WERI-Rb-1 (cell line): ENCODE measurements at places on chromosomes 3 and 15.
A peak's percentile ranks its signal among the peaks of the same experiment; 100 is the strongest.

GRCh38 chr15:73004462-73004861 is 47.8 kb upstream of the NEO1 start:
- DNase-seq, result no peak

GRCh38 chr15:91589360-91589759 is 264.1 kb upstream of the SLCO3A1 start:
- DNase-seq, result no peak

DNA sequence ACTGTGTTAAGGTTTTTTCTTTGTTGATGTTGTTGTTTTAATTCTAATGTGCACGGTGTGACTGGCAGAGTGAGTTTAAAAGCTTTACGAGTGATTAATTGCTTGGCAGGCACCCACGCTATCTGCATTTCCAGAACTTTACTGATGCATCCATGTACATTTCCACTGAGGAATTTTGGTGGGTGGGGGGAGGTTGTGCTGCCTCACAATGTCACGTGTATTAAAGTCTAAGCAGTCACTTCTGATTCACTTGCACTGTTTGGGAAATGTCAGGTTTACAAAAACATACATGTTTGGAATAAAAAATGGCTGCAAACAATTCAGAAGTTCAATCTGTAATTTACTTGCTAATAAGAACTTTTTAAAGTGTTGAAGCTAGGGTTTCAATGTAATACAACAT is 38.5 kb upstream of the CTDSPL start:
- no peak for DNase-seq

- peak; percentile 90 for DNase-seq
These were observed 40.4 kb downstream of the WHAMM start for GRCh38 chr15:82849556-82850512.

GRCh38 chr15:85710340-85710842 is 84.3 kb downstream of the KLHL25 start:
- no peak for DNase-seq

DNA sequence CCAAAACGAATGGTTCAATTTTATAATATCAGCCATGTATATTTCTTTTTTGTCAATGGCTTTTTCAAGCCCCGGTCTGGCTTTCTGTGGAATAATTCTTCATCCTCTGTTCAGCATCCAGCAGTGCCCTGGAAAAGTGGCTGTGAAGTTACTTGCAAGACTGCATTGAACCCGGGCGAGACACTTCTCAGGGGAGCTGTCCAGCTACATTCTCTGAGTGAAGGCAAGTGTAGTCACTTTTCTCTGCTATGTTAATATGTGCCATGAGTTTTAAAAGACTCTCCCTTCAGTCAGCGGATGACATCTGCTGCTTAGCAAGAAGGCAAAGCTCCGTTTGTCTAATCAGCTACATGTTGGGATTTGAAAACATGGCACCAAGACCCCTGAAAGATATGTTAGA is 81.3 kb upstream of the RGMA start:
- no peak for DNase-seq

- DNase-seq, result no peak
These were observed 92.4 kb upstream of the TSC22D2 start for GRCh38 chr3:150315721-150316120.
